HCT116 (cell line): ENCODE measurements at places on chromosomes 1 and 21. TPM values are rescaled to one million over a fixed set of nuclear protein-coding genes. Genes with fewer than 3 reads are reported as not detected.

The HNRNPCL1 gene
- not detected for total RNA-seq

The KIF14 gene
- total RNA-seq = 21.8 TPM

- no peak overlapping the region for H3K4me3 ChIP-seq
- peak; percentile 70 for DNase-seq
- no peaks in the 10 kb centered on the region for H3K27me3 ChIP-seq
- H3K36me3 ChIP-seq = no peaks in the 10 kb centered on the region
Measured at GRCh38 chr1:8055973-8056372, 29.9 kb upstream of the ERRFI1 start.

GRCh38 chr1:182586380-182586779 is 2.7 kb downstream of the RNASEL start:
- no peaks in the 10 kb centered on the region for H3K36me3 ChIP-seq
- no peaks in the 10 kb centered on the region for H3K27me3 ChIP-seq
- H3K4me1 ChIP-seq = no peaks in the 10 kb centered on the region
- no peak overlapping the region for H3K4me3 ChIP-seq
- no peak for DNase-seq
- no peak overlapping the region for H3K27ac ChIP-seq

DNA sequence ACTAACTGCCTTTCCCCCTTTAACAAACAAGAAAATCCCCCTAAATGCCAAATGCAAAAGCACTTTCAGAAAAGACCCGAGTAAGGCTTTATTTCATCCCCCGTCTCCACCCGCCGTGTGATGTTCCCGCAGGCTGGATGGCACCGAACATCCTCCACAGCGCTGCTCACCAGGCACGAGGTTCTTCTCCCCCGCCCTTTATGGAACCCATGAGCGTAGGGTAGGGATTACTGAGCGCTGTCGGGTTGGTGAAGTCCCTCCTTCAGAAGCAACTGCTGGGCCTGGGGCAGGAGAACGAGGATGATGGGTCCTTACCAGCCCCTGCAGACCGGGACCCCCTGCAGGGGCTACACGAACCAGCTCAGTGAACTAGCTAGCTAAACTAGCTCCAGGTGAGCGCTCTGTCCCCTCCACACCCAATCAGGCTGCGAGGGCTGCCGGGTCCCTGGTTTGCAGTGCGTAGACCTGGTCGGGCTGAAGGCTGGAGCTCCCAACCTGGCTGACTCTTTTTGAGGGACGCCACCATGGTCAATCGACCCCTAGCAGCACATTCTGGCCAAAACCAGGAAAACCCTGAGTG is 80.4 kb downstream of the ITPKB start:
- H3K27me3 ChIP-seq = no peaks in the 10 kb centered on the region
- H3K36me3 ChIP-seq = no peaks in the 10 kb centered on the region
- DNase-seq = no peak
- peaks cover 48% of the 10 kb centered on the region for H3K4me1 ChIP-seq
- H3K27ac ChIP-seq = no peak overlapping the region
- H3K4me3 ChIP-seq = no peak overlapping the region

DNA sequence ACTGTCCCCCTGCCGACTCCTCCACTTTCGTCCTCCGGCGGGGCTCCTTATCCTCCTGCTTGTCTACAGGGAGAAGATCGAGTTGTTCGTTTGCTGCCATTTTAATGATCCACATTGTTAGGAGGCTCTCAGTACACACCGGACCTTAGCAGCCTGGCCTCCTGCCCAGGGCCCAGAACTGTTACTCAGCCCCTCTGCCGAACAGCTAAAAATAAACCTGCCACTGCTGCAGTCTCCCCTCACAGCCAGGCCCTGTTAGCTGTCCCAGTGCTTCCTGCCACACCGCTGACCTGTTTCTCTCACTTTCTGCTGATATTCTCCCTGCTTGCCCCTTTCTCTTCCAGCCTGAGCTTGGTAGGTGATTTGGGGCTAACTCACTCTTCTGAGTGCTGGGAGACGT is 8.3 kb downstream of the MAPKAPK2 start:
- no peak overlapping the region for H3K4me3 ChIP-seq
- no peak for DNase-seq
- H3K27me3 ChIP-seq = no peaks in the 10 kb centered on the region
- H3K36me3 ChIP-seq = no peaks in the 10 kb centered on the region

DNA sequence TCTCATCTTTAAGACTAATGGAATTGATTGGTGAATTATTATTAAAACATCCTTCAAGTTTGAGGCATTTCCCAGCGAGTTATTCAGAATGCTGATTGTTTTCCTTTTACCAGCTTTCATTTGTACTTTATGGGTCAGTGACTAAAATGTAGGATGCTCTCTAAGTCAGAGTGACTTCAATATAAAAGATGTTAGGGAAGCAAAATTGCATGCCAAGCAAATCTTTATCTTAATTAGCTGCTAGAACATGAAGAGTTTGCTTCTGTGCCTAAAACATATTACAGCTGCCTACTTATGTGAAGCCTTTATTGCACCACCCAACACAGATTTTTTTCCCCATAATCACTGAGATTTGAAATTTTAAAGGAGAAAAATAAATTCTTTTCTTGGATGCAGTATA is 79.8 kb upstream of the CYYR1 start:
- no peak overlapping the region for H3K4me3 ChIP-seq
- no peaks in the 10 kb centered on the region for H3K27me3 ChIP-seq
- no peak for DNase-seq

- peak overlapping the region; percentile 32 for H3K4me3 ChIP-seq
- peak overlapping the region; percentile 95 for H3K27ac ChIP-seq
- no peaks in the 10 kb centered on the region for H3K36me3 ChIP-seq
- peak; percentile 87 for DNase-seq
- H3K27me3 ChIP-seq = no peaks in the 10 kb centered on the region
Measured at GRCh38 chr1:31939484-31940329, 1.5 kb upstream of the PTP4A2 start.

- H3K36me3 ChIP-seq = no peaks in the 10 kb centered on the region
- H3K4me3 ChIP-seq = no peak overlapping the region
- no peaks in the 10 kb centered on the region for H3K4me1 ChIP-seq
- no peak for DNase-seq
- H3K27me3 ChIP-seq = no peaks in the 10 kb centered on the region
- no peak overlapping the region for H3K27ac ChIP-seq
Measured at GRCh38 chr1:81270051-81270450, 530.7 kb upstream of the ADGRL2 start.

GRCh38 chr1:100589667-100590066 is 51.7 kb downstream of the GPR88 start:
- H3K27me3 ChIP-seq = no peaks in the 10 kb centered on the region
- no peak for DNase-seq
- H3K4me1 ChIP-seq = no peaks in the 10 kb centered on the region
- H3K36me3 ChIP-seq = no peaks in the 10 kb centered on the region
- H3K27ac ChIP-seq = no peak overlapping the region

DNA sequence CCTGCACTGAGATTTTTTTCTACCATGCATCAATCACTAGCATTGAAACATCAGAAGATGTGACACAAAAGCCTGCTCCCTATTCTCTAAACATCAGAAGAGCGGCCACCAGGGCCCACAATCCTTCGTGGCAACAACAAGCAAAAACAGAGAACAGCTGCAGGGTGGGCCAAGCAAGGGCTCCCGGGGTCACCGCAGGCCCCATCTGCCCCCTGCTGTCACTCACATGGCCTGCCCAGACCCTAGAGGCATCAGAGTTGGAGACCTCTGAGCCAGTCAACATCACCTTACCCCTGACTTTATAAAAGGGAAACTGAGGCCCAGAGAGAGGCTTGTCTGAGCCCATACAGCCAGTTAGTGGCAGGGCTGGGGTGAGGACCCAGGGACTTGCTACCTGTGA is 1.8 kb downstream of the LAPTM5 start:
- no peak overlapping the region for H3K27ac ChIP-seq
- DNase-seq = no peak
- H3K36me3 ChIP-seq = no peaks in the 10 kb centered on the region
- no peak overlapping the region for H3K4me3 ChIP-seq

DNA sequence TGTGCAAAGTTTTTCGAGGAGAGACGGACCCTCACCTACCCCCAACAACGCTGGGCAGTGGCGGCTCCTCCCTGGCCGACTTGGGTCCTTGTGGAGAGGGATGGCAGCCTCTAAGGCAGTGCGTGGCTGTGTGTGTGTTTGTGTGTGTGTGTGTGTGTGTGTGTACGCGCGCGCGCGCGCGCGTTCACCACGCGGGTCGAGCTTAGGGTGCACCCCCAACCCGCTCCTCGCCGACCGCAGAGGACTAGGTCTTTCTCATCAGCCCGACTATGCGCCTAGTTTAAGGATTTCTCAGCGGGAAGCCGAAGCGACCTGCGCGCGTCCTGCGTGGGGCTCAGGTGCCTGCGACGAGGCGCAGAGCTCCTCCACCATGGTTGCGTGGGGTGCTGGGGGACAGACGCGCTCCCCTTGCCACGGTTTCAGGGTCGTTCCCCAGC is 940 bp downstream of the SOX13 start:
- no peaks in the 10 kb centered on the region for H3K27me3 ChIP-seq
- DNase-seq = no peak
- no peaks in the 10 kb centered on the region for H3K36me3 ChIP-seq
- peak overlapping the region; percentile 77 for H3K4me3 ChIP-seq

- no peak overlapping the region for H3K4me3 ChIP-seq
- no peak for DNase-seq
- H3K4me1 ChIP-seq = no peaks in the 10 kb centered on the region
- H3K27me3 ChIP-seq = no peaks in the 10 kb centered on the region
- no peak overlapping the region for H3K27ac ChIP-seq
Measured at GRCh38 chr21:39094847-39095579, 88.2 kb downstream of the PSMG1 start.

DNA sequence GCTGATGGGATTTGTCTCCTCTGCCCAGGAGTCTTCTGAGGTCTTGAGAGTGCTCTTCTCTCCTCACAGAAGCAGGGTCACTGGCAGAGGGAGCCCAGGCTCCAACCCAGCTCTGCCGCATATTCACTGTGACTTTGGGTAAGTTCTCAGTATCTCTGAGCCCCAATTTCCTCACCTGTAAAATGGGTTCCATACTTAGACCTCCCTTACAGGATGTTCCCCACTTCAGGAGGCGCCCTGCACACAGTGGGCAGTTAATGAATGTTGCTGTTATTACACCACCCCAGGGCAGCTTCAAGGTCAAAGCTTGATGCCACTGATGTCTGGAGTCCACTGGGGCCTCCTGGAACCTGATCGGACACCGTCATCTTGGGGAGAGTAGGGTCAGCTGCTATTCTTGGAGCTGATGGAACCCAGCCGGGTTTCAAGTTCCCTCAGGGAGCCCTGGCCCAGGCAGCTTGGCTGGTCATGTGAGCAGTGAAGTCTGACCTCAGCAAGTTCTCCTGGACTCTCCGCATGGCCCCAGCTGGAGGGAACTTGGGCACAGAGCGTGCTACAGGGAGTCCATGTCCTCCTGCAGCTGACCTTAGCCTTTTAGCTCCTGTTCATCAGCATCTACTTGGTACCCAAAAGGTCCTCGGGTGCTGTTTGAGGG is 21.8 kb downstream of the COA7 start:
- no peaks in the 10 kb centered on the region for H3K36me3 ChIP-seq
- H3K4me1 ChIP-seq = peaks cover 13% of the 10 kb centered on the region
- no peak overlapping the region for H3K4me3 ChIP-seq
- no peaks in the 10 kb centered on the region for H3K27me3 ChIP-seq
- no peak for DNase-seq

GRCh38 chr1:171251042-171251951 is 3.0 kb downstream of the FMO1 start:
- H3K27me3 ChIP-seq = no peaks in the 10 kb centered on the region
- H3K36me3 ChIP-seq = no peaks in the 10 kb centered on the region
- H3K27ac ChIP-seq = no peak overlapping the region
- H3K4me1 ChIP-seq = no peaks in the 10 kb centered on the region
- DNase-seq = peak; percentile 23

GRCh38 chr1:210938416-210938925 is 195.5 kb downstream of the KCNH1 start:
- no peak overlapping the region for H3K4me3 ChIP-seq
- H3K27ac ChIP-seq = no peak overlapping the region
- DNase-seq = no peak
- no peaks in the 10 kb centered on the region for H3K4me1 ChIP-seq

GRCh38 chr1:11168731-11169130 is 20.4 kb upstream of the ANGPTL7 start:
- no peak overlapping the region for H3K4me3 ChIP-seq
- no peaks in the 10 kb centered on the region for H3K36me3 ChIP-seq
- H3K27me3 ChIP-seq = no peaks in the 10 kb centered on the region
